Stimulated activated CD4-positive, alpha-beta T cell treated with anti-CD3 and anti-CD28 coated beads, Interleukin-12 subunit alpha, Interleukin-12 subunit beta, amount 100 ng/mL, for 48 hours (primary cell): ENCODE measurements at places on chromosomes 12 and 14.

- DNase-seq, result no peak
Observed at GRCh38 chr12:14989790-14990189, 16.9 kb downstream of the PDE6H start.

- DNase-seq, result no peak
Observed at GRCh38 chr12:82758749-82759330, 72.1 kb downstream of the TMTC2 start.

DNA sequence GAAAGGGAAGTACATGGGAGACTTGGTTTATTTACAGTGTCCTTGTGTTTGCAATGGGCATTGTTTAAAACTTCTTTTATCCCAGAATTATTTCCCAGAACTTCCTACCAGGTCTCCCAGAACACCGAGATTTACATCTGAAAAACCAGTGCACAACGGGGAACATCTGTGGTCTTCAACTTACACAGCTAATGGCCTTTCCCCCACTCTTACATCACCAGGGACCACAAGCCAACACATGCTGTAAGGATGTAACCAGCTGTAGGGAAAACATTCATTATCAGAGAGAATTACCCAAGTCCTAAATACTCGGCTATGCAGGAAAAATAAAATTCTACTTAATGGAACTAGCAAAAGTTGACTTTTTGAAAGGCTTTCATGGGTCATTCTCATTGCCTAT, 267.6 kb downstream of the DUSP6 start:
- no peak for DNase-seq

- no peak for DNase-seq
Observed at GRCh38 chr12:68943848-68944247, 10.9 kb upstream of the CPM start.

GRCh38 chr12:59717436-59717835, 121.6 kb downstream of the SLC16A7 start:
- DNase-seq, result no peak

DNA sequence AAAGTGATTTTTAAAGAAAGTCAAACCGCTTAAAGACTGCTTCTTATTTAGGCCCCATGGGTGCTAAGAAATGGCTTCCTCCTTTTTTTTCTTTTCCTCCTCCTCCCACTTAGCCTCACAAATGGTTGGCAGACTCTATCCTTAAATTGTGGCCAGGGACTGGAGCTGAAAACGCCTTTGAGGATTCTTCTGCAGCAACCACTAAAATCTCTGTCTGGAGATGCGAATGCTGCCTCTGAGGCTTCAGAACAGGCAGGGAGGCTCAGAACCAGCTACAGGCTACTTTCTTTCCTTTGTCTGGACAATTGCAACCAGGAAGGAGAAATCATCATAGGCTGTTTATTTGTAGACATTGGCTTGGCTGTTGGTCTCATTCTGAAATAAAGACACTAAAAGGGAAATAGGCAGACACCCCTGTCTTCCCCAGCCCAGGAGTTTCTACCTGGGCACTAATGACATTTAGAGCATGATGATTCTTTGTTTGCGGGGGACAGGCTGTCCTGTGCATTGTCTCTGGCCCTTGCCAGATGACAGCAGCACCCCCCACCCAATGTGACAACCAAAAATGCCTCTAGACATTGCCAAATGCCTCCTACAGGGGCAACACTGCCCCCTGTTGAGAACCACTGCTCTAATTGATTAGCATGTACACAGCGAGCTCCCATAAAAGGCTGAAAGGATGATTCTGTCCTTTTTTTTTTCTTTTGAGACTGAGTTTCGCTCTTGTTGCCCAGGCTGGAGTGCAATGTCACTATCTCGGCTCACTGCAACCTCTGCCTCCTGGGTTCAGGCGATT, 50.3 kb downstream of the MAP1LC3B2 start:
- no peak for DNase-seq

DNA sequence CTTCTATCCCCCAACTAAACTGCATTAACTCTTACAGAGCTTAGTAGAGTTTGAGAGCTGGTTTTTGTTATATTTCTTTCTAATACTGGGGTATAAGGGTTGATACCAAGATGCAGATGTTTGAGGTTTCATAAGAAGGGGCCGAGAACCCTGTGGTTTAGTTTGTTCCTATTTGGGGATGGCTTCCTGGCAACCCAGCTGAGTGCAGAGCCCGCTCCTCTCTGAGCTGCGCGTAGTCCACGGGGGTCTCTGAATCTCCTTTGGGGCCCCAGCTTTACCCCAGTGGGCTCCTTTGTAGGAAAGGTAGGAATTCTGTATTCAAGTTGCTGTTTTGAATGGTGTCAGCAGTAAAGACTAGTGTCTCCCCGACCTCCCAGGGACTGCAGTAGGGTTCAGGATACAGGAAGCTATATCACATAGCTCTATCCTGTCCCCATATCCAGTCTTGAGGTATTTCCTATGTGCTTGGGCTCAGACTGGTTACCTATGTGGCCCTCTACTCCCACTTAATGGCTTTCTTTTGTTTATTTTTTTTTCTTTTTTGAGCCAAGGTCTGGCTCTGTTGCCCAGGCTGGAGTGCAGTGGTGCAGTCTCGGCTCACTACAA, 25.4 kb downstream of the PLXNC1 start:
- DNase-seq, result no peak

- no peak for DNase-seq
Observed at GRCh38 chr14:102212356-102212755, 72.7 kb downstream of the WDR20 start.

DNA sequence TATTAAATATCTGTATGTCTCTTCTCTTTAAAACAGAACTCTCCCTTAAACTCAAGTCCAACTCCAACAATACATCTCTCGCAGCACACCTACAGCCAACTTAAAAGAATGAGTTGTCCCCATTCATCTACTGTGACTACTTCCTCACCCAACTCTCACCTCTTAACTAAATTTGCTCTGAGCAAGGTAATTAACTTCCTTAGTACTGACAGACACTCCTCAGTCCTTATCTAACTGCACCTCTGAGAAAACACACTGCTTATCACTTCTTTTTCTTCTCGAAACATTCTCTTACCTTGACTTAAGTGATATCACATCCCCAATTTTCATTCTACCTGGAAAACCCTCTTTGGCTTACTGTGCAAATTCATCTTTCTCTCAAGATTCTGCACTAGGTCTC, 7.0 kb downstream of the ERGIC2 start:
- no peak for DNase-seq

GRCh38 chr14:97270308-97270707, 473.1 kb downstream of the VRK1 start:
- no peak for DNase-seq

DNA sequence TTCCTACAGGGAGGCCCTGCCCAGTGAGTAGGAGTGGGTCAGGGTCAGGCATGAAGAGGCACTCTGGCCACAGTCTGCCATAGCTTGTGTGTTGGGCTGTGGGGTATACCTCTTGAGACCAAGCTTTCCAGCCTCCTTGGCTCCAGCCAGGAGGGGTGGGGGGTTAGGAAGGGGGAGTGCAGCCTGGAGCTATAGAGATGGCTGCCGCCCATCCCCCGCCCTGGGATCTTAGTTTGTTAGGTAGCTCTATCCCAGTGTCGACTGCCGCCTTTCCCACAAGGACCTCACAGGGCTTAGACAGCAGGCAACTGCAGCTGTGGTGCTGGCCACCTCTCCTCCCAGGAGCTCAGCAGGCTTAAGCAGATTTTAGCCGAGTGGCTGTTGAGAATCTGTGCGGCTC, 216.4 kb downstream of the PLCZ1 start:
- no peak for DNase-seq

- DNase-seq, result no peak
Observed at GRCh38 chr14:37588956-37589714, 5.9 kb downstream of the FOXA1 start.

DNA sequence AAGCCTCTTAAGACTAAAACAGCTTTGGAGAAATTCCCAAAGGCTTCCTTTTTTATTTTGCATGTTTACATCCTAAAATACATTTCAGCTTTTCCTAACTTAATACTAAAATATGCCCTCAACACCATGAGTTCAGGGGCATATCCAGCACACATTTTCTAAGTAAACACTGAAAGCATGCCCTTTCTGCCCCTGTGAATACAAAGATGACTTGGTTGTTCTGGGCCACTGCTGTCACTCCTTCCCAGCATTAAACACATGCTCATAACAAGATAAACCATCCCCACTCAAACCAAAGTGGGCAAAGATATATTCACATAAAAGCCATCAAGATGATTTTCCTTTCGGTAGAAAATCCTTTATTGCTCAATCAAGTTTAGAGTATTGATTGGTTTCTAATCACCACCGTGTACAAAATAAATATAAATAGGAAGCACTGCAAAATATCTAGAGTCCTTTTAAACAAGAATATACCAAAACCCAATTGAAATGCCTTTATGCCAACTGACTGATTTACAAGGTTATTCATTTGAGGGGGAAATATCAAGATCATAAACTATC, 1.9 kb downstream of the CCNB1IP1 start:
- no peak for DNase-seq

GRCh38 chr12:47985596-47986290, 18.5 kb downstream of the COL2A1 start:
- no peak for DNase-seq

GRCh38 chr12:49296034-49296835, 1.3 kb downstream of the PRPH start:
- peak; percentile 62 for DNase-seq

DNA sequence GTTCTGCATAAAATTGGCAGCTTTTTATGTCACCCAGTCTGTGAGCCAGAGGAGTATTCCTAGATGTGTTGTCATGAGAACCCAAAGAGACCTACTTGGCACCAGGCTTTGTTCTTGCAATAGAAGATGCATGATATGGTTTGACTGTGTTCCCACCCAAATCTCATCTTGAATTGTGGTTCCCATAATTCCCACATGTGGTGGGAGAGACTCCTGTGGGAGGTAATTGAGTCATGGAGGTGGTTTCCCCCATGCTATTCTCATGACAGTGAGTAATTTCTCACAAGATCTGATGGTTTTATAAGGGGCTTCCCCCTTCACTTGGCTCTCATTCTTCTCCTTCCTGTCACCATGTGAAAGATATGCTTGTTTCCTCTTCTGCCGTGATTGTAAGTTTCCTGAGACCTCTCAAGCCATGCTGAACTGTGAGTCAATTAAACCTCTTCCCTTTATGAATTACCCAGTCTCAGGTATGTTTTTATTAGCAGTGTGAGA, 572.0 kb upstream of the ATP2B1 start:
- DNase-seq, result no peak

- DNase-seq, result no peak
Observed at GRCh38 chr12:119328111-119328510, 6.4 kb upstream of the CCDC60 start.

DNA sequence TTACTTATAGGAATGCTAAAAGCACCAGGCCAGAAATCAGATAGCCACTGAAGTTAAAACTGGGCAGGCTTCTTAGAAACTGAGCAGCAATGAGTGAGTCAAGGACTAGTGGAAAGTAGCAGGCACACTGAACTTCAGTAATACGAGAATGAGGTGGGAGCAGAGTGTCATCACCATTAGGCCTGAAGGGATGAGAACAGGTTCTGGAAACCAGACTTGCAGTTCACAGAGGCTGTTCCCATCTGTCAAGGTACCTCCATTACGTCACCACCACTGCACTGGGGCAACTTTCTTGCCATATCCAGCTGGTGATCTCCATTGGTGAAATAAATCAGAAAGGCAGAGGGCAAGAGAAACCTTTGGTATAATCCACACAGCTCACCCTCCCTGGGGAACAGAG, 15.6 kb downstream of the ZNF10 start:
- DNase-seq, result no peak

GRCh38 chr12:90060031-90060430, 351.4 kb upstream of the ATP2B1 start:
- DNase-seq, result no peak

DNA sequence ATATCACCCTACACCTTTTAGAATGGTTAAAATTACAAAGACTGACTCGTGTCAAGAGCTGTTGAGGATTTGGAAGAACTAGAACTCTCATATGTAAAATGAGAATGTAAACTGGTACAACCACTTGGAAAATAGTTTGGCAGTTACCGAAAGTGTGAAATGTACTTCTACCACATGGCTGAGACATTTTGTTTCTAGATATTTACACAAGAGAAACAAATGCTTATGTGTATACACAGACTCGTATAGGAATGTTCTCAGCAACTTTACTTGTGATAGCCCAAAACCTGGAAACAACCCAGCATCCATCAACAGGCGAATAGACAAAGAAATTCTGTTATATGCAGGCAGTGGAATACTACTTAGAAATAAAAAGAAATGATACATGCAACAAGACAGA, 103.0 kb downstream of the BRMS1L start:
- DNase-seq, result no peak
